ENCODE measurements at places on chromosomes 7 and 10. TPM values are rescaled to one million over a fixed set of nuclear protein-coding genes. Genes with fewer than 3 reads are reported as not detected.

- DNase-seq, result no peak
Measured at GRCh38 chr10:95056744-95057363, 12.4 kb downstream of the CYP2C8 start.

DNA sequence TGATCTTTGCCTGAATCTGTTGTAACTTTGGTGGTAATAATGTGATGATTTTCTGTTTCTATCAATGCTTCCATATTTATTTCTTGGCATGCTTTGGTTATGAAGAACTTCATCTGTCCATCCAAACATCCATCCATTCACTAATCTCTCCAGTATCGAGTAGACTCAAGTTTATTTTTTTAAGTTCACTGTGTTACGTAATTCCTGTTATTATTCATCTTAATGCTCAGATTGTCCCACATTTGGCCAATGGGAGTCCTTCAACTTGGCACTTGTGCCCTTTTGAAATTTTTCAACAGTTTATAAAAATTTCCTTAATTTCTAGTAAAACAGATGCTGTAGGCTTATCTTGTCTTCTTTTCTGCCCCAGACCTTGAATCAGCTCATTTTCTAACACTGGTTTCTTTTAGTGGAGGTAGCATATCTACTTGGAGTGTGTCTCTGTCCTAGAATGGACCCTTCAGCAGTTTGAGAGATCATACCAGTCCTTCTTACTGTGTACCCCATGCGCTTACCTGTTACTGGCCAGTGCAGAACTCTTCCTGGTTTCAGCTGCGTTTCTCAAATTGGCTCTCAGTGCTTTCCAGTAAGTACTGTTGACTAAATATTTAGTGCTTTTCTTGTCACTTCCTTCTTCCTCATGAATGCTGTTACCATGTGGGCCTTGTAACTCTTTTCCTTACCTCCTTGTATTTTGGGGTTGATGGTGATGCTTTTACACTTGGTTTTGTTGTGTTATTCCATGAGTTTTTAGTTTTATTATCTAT, 100.8 kb downstream of the MLLT10 start:
- no peak for DNase-seq

GRCh38 chr10:50874723-50875122, 10.7 kb downstream of the A1CF start:
- DNase-seq, result no peak

GRCh38 chr10:71290806-71291527, 28.1 kb upstream of the SLC29A3 start:
- no peak for DNase-seq

- peak; percentile 96 for DNase-seq
Measured at GRCh38 chr7:2629746-2630681, 1.8 kb upstream of the TTYH3 start.

DNA sequence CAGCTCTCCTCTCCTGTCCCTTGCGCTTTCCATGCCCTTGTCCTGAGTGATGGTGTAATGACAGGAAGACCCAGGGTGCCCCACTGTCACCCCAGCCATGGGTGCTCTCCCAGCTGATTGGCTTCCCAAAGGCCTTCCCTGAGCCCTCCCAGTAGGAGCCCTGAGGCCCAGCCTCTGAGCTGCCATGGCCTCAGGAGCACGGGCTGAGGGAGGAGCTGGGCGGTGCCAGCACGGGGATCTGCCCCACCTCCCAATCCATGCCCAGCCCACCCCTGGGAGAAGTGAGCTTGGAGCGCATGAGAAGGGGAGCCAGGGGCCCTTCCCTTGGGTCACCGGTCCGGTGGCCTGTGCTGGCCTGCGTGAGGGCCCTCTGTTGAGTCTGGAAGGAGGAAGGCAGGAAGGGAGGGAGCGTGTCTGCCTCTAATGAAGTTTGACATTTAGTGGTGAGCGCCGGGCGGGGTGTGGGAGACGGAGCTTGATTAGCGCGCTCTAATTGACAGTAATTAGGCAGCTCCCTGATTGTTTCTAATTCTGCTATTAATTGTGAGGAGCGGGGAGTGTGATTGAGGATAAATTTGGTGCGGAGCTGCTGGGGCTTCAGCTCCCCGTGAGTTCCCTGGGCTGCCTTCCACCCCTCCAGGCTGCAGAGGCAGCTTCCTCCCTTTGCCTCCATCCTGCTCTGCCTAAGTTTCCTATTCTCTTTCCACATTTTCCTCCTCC, 28.3 kb downstream of the GBX1 start:
- no peak for DNase-seq

- no peak for DNase-seq
Measured at GRCh38 chr10:117441812-117442443, 66.7 kb upstream of the PDZD8 start.

EBF3 gene
- 0.24 TPM for total RNA-seq

ADAM8 gene
- 0.68 TPM for total RNA-seq
